ENCODE measurements at places on chromosomes 3 and 15.

- no peak for DNase-seq
Measured at GRCh38 chr3:194368918-194369317, 625 bp downstream of the LRRC15 start.

DNA sequence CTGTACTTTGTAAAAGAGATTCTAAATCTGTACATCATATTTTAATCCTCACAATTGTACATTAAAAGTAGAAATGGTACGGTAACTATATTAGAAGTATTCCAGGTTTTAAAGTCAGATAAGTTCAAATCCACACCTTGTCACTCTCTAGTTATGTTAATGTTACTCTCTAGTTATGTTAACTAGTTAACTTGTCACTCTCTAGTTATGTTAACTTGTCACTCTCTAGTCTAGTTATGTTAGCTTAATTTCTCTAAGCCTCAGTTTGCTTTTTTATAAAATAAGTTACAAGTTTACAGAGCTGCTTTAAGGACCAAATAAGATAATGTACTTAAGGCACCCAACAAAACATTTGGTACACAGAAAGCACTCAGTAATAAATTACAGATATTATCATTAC lies 42.6 kb downstream of the ZNF280D start:
- no peak for DNase-seq

DNA sequence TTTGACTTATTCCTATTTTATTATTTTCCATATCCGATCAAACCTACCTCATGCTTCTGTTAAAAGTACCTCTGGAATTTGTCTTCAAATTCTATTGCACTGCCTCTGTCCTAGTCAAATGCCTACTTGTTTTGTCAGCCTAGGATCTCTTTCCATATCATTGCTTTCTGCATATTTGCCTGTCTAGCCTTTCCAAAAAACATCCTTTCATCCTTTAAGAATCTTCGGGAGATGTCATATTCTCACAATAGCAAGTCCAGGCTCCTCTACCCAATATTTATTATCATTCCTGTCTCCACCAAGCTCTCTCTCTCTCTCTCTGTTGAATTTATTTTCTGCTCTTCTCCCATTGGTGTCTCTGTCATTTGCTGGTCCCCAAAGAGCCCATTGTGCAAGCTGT lies 80.1 kb downstream of the LRRC28 start:
- DNase-seq = no peak

DNA sequence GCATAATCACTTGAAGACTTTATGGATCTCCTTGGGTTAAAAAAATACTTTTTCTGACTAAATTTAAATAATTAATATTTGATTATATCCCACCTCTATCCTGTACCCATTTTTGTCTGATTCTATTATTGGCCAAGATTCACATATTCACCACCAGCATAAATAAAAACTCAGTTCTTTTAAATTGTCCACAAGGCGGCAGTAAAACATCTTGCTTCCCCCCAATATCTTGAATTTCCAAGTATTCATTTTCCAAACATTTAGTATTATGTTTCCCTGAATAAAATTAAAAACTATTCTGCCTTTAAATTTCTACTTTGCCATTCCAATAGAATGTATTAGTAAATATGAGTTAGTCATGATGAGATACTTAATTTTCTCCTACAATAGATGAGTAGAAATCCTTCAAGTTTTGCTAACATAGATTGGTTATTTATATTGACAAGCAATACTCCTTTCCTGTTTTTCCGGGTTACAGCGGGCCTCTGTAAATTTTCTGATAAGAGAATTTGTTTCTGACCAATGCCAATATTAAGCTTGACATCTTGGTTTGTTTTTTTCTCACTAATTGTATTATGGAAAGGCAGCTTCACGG lies 218.7 kb upstream of the MDFIC2 start:
- DNase-seq = peak; percentile 75

- no peak for DNase-seq
Measured at GRCh38 chr15:79675982-79676381, 220.8 kb downstream of the MTHFS start.

GRCh38 chr3:134992586-134992985 lies 197.5 kb downstream of the EPHB1 start:
- no peak for DNase-seq

DNA sequence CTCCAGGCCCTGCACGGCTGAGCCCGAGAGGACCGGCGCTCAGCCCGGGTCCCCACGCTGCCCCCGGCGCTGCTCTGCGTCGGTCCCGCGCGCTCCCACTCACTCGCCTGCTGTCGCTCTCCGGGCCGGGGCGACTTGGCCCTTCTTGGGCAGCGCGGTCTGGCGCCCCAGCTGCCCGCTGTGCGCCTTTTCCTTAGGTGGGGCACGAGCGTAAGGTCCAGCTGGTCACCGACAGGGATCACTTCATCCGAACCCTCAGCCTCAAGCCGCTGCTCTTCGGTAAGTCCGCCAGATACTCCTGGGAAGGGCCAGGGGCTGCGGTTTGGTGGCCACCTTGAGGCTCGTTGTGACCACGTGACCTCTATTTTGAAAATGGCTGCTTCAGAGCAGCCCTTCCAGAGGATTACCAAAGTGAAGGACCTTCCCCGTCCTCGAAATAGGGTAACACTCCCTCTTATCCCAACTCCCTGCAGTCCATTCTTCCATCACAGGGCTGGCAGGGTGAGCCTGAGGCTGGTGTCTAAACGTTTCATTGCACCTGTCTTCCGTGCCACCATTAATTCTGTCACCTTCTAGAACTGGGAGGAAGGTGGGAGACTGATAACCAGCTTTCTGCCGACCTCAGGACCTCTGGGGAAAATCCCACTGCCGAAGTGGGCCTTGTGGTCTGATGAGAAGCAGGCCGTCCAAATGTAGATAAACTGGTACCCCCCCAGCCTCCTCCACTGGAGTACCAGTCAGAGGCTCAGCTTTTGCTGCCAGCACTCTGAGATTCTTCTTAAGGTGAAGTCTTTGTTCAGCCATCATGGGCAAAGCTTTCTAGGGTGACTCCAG lies 812 bp downstream of the P4HTM start:
- DNase-seq = peak; percentile 30

- no peak for DNase-seq
Measured at GRCh38 chr3:126849768-126850167, 133.1 kb upstream of the PLXNA1 start.

DNA sequence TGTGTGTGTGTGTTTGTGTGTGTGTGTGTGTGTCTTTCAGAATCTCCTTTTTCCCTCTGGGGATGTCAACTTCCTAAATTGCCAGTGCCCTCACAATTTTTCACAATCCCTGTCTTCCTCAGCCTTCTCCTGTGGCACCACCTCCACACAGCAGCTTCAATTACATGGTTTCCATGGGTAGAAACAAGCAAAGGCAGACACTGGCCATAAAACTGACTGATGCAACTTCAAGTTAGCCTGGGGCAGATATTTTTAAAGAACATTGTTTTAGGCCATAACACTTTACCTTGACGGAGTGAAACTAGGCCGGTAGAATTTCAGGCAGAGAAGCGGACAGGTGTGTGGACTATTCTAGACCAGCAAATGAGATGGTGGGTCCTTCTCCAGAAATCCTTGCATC lies 405.8 kb upstream of the SUCLG2 start:
- no peak for DNase-seq

GRCh38 chr3:100030914-100031425 lies 83.3 kb downstream of the FILIP1L start:
- DNase-seq = no peak

- DNase-seq = no peak
Measured at GRCh38 chr3:191300422-191300821, 28.8 kb upstream of the CCDC50 start.

DNA sequence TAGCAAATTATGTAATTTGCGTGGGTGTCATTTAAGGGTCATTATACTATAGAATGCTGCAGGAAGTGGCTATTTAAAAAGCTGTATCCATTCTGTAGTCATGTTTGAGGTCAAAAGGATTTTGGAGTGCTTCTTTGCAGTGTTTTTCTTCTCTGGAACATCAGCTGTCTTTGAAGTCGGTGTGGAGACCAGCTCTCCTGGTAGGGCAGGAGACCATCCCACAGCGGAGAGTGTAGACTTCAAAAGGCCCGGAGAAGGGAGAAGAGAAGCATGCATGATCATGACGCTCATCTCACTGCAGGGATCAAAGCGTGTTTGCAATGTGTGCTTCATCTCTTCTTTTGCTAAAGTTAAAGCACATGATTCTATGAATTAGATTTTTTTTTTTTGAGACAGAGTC lies 19.9 kb downstream of the PXK start:
- DNase-seq = no peak

- peak; percentile 64 for DNase-seq
Measured at GRCh38 chr15:66251790-66252684, 1.5 kb downstream of the MEGF11 start.

DNA sequence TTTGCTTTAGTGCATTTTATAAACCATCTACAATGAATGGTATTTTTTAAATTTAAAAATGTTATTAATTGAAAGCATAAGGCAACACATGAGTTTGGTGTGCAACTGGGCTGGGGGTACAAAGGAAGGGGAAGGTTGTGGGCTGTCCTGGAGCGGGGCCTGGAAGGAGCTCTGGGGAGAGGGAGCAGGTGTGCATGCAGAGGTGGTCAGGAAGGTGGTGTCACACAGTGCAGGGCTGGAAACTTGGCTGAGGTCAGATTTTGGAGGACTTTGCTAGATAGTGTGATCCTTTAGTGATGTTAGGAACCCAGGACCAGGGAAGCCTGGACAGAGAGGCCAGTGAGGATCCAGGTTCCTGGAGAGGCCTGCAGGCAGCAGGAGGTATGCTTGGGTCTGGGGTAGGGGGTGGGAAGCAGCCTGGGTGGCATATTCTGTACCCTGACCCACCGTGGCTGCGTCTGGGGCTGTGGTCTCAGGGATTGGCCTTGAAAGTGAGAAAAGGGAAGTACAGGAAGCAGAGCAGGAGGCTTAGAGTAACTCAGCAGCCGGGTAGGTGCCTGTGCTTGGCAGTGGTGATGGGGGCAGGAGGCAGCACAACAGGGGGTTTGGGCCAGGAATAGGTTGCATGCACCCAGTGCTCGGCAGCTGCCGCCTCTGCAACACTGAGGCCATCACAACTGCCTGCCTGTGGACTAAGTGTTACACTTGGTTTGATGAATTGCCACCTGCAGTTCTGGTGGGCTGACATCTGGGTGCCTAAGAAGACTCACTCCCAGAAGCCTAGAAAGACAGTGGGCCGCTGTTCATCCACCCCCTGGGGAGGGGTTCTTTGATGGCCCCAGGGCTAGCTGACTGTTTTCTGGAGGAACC lies 33.0 kb downstream of the KY start:
- DNase-seq = no peak

DNA sequence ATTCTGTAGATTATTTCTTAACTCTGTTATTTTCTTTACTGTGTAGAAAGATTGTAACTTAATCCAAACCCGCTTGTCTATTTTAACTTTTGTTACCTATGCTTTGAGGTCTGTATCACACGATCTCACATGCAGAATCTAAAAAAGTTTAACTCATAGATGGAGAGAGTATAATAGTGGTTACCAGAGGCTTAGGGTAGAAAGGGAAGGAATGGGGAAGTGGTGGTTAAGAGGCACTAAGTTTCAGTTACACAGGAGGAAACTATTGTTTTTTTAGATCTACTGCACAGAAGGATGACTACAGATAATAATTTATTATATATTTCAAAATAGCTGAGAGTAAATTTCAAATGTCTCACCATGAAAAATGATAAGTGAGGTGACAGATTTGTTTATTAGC lies 515.2 kb downstream of the RSL24D1 start:
- DNase-seq = no peak

DNA sequence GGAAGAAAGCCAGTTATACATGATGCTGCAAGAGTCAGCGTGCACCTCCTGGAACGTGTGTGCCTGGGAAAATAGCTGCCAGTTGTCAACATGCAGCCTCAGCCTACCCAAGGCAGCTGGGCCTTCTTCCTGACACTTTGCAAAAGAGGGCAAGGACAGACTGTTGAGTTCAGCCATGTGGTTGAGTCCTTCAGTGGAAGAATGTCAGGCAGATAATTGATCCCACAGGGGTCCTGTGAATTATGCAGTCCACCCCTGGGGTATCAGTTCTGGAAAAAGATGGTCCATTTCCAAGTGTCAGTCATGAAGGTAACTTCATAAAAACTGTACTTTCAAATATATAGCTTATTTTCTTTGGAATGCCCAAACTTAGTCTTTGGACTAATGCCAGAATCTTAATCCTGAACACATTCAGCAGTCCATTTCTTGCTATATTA lies 79.6 kb downstream of the ARNT2 start:
- DNase-seq = peak; percentile 93

DNA sequence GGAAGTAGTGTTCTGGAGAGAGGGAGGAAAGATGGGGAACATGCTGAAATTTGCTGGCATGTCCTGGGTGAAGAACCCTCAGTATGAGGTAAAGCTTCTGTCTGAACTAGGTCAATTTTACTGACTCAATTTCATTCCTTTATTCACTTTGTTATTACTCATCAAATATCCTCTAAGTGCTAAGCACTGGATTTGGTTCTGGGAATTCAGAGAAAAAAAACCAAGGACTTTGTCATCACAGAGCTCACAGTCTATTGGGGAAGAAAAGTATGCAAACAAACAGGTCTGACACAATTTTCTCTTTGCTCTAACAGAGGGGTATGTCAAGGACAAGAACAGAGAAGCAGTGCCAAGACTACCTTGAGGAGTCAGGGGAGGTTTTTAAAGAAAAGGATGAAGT lies 68.0 kb downstream of the TFG start:
- no peak for DNase-seq

DNA sequence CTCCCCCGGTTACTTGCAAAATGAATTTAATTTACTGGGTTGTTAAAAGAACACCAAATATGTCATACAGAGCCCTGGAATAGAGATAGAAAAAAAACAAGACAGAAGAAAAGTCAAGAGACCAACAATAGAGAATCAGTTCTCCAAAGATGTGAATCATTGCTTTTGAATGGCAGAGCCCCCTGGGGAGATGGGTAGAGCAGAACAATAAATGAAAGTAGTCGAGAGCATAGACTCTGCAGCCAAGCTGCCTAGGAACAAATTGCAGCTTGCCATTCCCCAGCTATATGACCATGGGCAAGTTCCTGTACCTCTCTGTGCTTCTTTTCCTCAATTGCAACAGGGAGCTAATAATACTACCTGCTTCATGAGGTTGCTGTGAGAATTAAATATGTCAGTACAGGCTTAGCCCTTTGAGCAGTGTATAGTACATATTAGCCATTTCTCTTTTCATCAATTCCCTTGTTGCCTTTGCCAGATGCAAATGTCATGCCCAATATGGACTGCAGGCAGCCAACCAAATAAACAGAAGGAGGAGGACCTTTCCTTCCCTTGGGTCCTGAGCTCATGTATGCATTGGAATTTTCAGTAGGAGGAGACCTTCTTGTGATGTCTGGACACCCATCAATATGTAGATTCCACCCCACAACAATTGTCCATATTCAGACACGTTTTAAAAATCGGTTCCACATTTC lies 25.0 kb upstream of the BFSP2 start:
- DNase-seq = no peak

DNA sequence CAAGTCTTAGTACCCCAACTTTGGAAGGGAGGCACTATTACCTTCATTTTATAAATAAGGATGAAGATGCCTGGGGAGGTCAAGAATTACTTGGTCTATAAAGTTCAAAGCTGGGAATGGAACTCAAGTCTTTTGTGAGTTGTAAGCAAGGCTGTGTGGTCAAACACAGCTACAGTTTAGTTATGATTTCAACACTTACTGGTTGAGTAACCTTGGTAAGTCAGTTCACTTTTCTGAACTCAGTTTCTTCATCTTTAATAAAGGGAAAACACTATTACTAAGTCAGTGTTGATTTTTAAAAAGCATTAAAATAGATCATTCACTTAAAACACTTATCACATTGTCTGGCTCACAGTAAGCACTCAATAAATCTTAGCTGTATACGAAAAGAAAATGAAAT lies 200.4 kb upstream of the ADAMTS9 start:
- DNase-seq = no peak

- DNase-seq = peak; percentile 37
Measured at GRCh38 chr15:68333775-68334470, 56.4 kb downstream of the FEM1B start.

Measured in lung (tissue), 17 donors.